ENCODE measurements at places on chromosomes 1 and 21.

DNA sequence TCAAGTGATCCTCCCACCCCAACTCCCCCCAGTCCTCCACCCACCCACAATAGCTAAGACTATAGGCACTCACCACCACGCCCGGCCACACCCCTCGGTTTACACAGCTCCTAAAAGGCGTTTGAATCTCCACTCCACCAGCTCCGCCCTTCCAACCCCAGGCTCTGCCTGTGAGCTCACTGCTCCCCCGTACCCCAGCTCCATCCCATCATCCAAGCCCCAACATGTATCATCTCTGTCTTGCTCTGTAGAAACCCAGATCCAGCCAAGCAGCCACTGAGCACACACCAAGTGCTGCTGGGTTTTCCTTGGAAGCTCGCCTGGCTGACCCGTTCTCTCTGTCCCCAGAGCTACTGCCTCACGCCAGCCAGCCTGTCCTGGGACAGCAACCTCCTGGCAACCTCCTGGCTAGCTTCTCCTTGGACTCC lies 12.0 kb upstream of the S100A2 start:
- no peak for DNase-seq

GRCh38 chr21:27825035-27825434 lies 858.1 kb upstream of the ADAMTS5 start:
- DNase-seq: no peak

DNA sequence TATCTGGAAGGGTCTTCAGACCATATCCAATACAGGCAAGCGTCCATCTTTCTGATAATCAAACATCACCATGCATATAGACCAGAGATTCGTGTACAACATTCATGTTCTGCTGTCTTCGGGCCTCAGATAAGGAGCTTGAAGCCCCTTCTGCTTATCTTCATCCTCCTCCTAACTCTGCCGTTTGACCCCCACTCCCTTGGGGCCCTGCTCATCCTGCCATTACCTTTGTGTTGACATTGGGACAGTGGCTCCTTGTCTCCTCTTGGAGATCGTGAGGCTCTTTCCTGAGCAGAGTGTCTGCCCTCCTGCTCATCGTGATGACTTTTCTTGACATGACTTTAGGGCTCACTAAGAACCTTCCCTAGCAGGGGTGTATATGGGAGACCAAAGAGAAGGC lies 37.3 kb downstream of the ACTL8 start:
- DNase-seq: no peak

DNA sequence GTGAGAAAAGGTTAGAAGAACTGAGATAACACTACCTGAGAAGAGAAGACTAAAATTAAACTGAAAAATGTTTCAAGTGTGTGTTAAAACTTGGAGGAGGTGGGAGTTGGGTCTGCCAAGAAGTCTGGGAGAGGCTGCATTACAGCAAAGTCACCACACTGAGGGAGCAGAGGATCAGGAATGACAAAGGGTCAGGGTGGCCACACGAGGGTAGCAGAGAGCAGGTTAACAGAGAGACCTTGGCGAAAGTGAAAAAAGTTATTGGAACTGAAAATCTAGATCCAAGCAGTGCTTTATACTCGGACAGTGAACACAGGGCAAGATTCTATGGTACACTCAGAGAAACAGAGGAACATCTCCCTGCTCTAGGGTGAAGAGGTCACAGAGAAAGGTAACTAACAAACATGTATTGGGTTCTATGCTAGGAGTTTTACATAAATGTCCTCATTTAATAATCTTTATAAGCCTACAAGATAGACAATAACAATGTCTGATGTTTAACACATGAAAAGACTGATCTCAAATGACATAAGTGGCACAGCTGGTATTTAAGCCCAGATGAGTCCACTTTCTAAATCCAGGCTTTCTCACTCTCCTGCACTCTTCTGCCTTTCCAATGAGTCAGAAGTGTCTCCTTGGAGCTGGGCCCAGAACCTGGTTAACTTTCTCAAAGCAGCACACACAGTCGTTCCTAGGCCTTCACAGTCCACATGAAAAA lies 10.3 kb upstream of the CADM3 start:
- DNase-seq: peak; percentile 22

- DNase-seq: no peak
Measured at GRCh38 chr1:17060306-17060749, 6.5 kb upstream of the SDHB start.

- DNase-seq: no peak
Measured at GRCh38 chr1:192747943-192748342, 60.9 kb upstream of the RGS2 start.

GRCh38 chr1:153478692-153479618 lies 18.5 kb upstream of the S100A7 start:
- DNase-seq: no peak

DNA sequence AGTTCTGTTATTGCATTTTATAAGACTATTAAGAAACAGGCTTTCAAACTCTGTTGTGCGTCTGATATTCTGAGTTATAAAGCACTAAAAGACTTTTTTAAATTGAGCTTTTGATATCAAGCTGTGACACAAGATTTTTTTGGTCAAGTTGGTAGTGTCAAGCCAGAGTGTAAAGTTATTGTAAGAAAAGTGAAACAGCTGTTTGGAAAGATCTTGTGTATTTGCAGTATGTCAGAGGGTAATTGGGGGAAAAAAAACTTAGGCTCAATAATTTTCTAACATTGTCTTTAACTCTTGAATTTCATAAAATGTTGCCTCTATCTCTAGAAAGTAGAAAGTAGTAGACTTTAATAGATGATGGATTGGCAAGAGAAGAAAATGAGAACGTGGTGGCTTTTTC lies 3.8 kb downstream of the CACYBP start:
- DNase-seq: no peak

- DNase-seq: no peak
Measured at GRCh38 chr1:198623752-198624647, 14.8 kb upstream of the PTPRC start.

DNA sequence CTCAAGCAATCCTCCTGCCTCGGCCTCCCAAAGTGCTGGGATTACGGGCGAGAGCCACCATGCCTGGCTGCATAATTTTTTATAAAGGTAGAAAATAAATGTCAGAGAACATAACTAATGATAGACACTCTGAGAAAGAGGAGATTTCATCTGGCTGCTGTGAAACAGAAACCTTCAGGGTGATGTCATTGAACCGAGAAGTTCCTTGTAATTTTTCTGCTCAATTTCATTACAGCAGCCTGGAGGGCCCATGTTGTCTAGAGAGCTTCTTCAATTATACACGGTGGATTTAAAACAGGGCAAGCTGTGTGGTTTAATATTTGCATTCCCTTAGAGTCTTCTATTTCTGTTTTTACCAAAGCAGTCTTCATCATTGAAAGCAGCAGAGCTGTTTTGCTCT lies 64.3 kb upstream of the MORC3 start:
- no peak for DNase-seq

GRCh38 chr1:9025449-9025848 lies 774 bp downstream of the SLC2A7 start:
- no peak for DNase-seq

DNA sequence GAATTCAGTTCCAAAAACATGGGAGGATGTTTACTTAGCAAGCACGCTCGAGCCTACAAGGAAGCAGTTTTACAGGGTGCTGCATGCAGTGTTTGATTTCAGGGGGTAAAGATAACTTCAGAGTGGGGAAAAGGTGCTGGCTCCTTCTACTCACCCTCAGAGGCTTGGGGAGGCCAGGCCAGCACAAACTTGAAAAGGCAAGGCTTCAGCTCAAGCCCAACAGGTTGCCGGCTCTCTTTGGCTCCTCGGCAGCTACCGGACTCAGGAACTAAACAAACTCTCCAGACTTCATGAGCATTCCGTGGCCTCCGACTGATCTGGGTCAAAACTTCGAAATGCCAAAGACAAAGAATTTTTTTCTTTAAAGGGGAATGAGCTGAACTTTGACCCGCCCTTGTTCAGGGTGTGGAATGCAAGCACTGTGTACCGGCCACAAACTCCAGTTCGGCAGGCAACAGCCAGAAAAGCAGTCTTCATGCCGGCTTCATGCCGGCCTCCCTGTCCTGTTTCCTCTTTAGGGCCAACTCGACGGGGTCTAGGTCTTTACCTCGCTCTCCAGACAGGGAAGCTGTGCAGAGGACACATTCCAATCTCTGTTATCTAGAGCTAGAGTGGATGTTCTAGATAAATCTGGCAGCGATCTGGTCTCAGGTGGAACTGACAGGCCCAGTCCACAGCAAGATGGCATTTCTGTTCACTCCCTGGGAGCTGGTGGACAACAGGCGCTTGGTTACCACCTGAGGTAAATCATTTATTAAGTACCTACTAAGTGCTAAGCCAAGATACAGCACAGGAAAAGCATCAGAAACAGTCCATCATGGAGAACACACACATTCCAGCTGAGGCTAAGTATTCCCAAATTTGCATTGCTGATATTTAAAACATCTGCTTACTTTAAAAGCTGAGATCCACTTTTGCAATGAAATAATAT lies 75.0 kb downstream of the CD46 start:
- DNase-seq: peak; percentile 29

GRCh38 chr1:101285922-101286570 lies 49.2 kb downstream of the S1PR1 start:
- no peak for DNase-seq

- no peak for DNase-seq
Measured at GRCh38 chr1:7259955-7260354, 474.7 kb downstream of the CAMTA1 start.

- peak; percentile 9 for DNase-seq
Measured at GRCh38 chr1:17011092-17011438, 663 bp downstream of the ATP13A2 start.

DNA sequence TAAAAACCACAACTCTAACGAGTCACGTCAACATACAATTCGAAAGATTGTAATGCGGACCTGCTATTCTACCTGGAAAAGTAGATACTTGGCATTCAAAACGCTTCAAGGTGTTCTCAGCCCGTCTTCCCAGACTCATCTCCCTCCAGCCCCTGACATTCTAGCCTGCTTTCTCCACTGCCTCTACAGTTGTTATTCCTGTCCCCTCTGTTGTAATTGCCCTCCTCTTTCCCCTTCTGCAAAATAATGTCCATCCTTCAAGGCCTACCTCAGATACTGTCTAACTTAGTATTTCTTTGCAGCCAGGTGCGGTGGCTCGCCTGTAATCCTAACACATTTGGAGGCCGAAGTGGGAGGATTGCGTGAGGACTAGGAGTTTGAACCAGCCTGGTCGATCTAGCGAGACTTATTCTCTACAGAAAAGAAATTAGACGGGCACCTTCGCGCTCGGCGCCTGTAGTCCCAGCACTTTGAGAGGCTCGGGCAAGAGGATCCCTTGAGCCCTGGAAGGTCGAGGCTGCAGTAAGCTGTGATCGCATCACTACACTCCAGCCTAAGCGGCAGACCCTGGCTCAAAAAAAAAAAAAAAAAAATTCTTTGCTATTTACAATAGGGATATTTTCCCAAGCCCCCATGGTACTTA lies 756 bp upstream of the RBM34 start:
- DNase-seq: no peak

- no peak for DNase-seq
Measured at GRCh38 chr1:152348447-152348846, 11.4 kb downstream of the FLG2 start.

DNA sequence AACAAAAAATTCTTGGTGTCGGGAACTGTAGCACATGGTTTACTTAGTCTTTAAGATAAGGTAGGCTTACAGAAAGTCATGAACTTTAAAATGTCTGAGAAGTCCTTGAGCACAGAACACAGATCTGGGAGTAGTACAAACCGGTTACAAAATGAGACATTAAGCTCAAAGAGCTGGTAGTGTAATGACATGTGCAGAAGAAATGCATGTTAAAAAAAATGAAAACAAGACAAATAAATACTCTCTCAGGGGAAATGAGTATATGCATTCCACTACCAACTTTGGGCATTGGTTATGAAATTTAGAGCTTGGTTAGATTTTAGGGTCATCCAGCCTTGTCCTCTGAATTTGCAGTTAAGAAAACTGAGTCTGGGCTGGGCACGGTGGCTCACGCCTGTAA lies 91.5 kb upstream of the F3 start:
- DNase-seq: no peak

- no peak for DNase-seq
Measured at GRCh38 chr1:234135501-234135900, 231.0 kb downstream of the SLC35F3 start.

DNA sequence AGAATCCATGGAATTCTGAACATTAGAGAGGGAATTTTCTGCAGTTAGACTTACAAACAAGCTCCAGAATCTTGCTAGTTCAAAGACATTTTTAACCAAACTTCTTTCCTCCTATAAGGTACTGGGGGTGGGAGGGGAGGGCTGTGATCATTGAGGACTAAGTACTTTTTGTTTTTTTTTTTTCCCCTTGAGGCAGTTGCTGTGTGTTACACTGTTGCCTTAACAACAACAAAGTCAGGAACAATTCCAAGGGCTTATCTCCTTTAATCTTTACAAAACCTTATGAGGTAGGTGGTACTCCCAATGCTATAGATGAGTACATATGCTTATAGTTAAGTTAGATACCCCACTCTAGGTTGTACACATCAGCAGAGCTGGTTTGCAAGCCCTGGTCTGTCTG lies 62.9 kb downstream of the PPP1R12B start:
- DNase-seq: no peak

DNA sequence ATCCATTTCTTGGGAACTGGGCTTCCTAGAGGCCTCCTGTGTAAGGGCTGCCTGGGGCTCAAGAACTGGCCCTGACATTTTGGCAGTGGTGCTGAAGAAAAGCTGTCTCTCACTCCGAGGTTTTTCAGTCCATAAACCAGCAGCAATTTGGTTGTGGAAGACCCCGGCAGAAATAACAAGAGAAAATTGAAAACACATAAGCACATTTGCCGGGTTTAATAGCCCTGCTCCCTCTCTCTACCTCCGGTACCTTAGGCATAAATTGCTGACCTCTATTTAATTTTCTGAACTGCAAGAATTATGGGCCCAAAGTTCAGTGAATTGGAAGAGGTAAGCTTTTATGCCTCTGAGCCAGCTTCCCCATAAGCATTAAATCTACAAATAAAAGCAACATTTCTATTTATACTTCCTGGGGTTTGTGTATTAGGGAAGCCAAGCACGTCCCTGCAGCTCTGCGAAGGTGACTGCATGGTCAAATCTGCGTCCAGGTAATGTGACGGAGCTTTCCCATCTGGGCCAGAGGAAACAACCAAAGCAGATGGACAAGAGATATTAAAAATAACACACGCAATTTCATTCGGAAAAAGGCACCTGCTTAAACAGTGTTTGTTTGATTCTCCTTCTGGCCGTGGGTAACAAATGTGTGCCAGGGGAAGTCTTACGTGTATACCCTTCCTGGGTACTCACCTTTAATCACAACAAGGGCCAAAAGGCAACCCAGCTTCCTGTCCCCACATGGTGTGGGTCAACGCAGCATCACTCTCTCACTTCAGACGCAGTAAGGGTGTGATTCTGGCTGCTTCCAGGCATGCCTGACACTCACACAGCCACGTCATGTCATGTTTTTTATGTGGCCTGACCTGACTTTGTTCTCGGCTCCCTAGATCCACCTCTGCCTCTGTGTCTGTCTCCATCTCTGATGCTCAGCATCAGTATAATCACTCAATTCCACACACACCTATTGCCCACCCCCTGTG lies 69.2 kb downstream of the PAPPA2 start:
- DNase-seq: peak; percentile 37

- no peak for DNase-seq
Measured at GRCh38 chr1:3415260-3416090, 39.0 kb upstream of the ARHGEF16 start.

DNA sequence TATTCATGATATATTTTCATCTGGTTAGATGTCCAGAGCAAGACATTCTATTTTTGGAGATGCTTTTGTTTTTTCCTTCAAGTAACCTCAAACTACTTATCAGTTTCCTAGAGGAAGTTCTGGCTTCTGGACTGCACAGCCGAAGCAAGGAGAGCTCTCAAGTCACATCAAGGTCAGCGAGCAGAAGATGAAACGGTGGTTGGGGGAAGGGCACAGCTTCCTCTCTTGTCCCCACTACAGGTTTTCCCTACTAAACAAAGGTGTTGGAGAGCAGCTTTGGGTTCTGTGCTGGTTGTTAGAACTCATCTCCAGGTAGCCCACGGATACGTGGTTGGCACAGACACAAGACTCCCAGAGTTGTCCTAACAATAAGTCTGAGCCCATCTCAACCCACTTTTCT lies 5.1 kb upstream of the PLEKHO1 start:
- DNase-seq: no peak

Measured in right kidney (tissue), 9 donors.